ENCODE measurements at places on chromosomes 1 and 21.

DNA sequence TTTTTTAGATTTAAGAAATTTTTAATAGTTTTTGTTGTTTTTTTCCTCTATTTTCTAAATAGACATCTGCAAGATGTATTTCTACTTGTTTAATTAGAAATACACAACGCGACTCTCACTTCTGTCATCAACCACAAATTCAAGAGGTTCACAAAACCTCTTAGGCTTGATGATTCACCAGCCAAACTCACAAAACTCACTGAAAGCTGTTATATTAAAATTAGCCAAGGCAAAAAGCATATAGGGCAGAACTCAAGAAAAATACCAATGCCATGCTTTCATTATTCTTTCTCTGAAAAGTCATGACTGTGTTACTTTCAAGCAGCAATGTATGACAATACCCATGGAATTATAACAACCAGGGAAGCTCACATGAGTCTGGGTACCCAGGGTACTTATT lies 487.0 kb upstream of the RGS18 start:
- no peak for DNase-seq

DNA sequence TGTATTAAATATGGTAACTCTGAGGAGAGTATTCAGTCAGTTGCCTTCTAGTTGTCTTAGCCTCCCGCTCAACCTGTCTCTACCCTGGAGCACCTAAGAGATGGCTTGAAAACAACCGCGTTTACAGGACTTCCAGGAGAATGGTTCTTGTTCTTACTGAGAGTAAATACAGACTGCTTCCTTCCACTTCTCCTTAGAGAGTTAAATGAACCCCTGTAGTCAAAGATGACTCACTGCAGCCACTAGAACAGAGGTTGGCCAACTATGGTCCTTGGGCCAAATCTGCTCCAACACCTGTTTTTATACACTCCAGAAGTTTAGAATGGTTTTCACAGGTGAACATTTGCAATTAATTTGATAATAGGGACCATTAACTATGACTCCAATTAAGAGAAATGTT lies 60.1 kb upstream of the ASB17 start:
- DNase-seq, result no peak

DNA sequence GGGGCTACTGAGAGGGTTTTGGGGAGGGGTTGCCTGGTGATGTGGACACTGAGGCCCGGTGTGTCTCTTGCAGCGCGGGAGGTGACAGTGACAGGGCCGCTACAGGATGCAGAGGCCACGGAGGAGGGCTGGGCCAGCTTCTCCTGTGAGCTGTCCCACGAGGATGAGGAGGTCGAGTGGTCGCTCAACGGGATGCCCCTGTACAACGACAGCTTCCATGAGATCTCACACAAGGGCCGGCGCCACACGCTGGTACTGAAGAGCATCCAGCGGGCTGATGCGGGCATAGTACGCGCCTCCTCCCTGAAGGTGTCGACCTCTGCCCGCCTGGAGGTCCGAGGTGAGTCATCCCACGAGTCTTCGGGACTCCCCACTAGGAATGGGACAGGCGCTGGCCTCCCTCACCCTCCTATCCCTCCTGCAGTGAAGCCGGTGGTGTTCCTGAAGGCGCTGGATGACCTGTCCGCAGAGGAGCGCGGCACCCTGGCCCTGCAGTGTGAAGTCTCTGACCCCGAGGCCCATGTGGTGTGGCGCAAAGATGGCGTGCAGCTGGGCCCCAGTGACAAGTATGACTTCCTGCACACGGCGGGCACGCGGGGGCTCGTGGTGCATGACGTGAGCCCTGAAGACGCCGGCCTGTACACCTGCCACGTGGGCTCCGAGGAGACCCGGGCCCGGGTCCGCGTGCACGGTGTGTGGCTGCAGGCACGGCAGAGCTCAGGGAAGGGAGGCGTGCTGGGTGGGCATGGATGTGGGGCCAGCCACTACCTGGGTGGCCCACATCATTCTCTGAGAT lies 72.5 kb downstream of the OBSCN start:
- DNase-seq, result no peak

DNA sequence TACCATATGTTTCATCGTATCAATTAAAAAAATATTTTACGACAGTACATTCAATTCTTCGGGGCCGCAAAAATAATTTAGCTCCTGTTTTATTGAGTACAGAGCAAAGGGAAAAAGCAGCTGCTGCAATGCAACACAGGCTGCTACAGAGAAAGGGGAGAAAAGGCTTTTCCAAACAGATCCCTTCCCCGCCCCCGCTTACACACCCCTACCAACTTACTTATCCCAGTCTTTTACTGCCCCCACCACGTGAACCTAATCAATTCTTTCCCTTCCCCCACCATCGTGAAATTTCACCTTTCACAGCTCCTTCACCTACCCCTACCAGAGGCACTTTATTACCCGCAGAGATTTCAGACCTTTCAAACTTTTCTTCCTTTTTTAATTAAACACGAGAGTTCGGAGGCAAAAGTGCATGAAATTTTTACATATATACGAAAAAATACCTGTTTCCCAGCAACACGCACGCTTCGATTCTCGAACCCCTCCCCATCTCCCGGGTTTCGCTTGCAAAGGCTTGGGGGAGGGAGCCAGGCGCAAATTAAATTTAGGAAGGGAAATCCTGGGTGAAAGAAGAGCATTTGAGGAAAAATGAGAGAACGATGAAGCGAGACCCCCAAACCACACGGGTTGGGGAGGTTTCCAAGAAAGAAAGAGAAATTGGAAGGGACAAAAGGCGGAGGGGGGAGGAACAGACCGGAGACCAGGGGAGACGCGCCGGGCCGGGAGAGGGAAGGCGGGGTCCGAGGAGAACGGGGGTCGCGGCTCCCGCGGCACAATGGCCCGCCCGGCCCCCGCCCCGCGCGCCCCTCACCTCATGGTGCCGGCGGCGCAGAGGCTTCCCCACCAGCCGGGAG lies 823 bp downstream of the ENAH start:
- peak; percentile 45 for DNase-seq

DNA sequence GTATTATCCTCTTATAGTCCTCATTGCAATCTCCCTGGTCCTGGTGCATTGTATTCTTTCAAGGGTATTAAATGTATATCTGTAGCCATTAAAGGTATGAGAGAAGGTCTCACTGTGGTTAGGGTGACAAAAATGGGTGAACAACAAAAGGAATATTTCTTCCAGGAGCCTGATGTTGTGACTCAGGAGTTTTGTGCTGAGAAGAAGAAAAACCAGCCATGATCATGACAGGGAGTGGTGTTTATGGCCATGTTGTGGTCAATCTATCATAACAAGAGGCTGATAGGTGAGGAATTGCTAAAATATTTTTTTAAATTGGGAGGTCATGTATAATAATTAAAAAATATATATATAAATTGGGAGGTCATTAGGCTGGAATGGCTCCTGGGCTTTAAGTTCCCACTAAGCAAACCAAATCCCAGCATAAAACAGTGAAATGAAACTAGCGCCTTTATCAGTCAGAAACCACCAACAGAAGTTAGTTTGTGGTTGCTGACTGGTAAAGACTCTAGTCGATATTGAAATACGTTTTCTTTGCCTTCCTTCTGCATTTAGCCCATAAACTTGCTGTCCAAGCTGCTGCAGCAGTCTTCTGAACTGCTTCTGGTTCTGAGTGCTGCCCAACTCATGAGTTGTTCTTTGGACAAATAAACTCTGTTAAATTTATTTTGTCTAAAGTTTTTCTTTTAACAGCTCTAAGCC lies 60.3 kb downstream of the TBX19 start:
- no peak for DNase-seq

DNA sequence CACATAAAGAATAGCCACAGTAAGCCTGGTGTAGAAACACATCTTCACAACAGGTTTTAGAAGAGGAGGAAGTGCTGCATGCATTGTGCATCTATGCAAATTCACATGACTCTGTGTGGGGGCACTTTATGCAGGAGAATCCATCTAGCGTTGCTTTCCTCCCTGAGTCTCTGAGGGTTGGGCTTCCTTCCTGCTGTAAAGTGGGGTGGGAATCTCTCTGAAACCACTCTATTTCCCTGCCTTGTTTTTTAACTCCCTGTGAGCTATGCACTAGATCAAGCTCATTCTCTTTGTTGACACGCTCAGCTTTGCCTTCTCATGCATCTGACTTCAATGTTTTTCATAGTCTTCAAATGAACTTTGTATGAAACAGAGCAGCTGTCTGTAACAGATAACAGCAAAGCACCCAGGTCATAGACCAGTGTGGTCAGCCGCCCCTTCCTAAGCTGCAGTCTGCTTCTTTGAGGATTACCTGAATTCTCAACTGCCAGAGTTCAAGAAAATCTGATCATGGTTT lies 102.7 kb upstream of the DPH5 start:
- no peak for DNase-seq

- peak; percentile 30 for DNase-seq
Measured at GRCh38 chr21:17903029-17903806, 84.1 kb upstream of the C21orf91 start.

All from NCI-H524 treated with DMSO at 0.1 percent for 48 hours (cell line).